ENCODE measurements at places on chromosomes 5 and 9.

DNA sequence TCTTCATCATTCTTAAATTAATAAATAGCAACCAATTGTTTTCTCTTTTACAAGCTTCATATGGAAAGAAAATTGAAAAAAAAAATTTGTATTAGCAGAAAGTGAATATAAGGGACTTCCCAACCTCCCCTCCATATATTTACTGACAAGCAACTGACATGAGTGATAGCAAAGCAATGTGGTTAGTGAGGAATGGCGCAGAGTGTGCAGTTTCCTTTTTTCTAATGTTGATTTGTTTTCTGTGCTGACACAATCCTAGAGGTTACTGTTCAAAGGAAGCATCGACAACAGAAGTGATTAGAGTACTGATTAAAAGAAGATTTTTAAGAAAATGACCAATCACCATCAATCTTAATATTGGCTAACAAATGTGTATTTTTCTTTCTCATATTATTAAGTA, 1.7 kb upstream of the PTGER4 start:
- no peak for DNase-seq

DNA sequence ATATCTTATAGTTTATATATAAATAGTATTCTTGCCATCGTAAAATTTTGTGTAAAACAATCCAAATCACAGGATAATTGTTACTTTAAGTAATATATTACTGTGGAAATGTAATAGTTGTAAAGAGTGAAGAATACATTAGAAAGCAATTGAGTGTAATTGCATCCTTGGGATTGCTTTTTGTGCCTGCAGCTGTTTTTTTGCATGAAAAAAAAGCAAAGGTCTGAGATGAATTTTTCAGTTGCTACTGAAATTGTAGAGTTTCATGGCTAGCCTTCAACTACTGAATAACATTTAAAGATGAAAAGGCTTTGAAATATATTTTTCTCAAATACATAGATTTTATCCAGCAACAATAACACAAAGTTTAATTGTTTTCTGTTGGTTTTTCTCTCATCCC, 232.0 kb upstream of the FAM174A start:
- no peak for DNase-seq

GRCh38 chr5:123448017-123448617, 24.9 kb upstream of the CEP120 start:
- DNase-seq, result no peak

GRCh38 chr5:10291692-10292339, 15.9 kb downstream of the CMBL start:
- DNase-seq, result no peak

DNA sequence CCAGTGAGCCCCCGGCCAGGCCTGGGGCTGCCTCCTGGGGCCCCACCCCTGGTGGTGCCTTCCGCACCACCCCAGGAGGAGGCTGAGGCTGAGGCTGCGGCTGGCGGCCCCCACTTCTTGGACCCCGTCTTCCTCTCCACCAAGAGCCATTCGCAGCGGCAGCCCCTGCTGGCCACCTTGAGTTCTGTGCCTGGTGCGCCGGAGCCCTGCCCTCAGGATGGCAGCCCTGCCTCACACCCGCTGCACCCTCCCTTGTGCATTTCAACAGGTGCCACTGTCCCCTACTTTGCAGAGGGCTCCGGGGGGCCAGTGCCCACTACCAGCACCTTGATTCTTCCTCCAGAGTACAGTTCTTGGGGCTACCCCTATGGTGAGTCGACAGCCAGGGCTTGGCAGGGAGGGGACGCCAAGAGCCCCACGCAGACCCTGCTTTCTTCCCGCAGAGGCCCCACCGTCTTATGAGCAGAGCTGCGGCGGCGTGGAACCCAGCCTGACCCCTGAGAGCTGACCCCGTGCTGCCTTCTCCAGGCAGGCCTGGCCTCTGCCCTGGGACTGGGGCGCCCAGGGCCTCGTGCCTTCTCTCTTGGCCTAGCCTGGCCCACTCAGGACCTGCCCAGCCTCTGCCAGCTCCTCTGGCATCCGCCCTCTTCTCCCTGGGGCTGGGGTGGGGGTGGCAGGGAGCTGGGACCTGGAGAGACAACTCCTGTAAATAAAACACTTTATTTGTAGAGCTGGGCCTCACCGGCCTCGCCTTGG, 4.0 kb upstream of the EHMT1 start:
- no peak for DNase-seq

GRCh38 chr9:32172256-32172655, 212.2 kb upstream of the ACO1 start:
- DNase-seq, result no peak

DNA sequence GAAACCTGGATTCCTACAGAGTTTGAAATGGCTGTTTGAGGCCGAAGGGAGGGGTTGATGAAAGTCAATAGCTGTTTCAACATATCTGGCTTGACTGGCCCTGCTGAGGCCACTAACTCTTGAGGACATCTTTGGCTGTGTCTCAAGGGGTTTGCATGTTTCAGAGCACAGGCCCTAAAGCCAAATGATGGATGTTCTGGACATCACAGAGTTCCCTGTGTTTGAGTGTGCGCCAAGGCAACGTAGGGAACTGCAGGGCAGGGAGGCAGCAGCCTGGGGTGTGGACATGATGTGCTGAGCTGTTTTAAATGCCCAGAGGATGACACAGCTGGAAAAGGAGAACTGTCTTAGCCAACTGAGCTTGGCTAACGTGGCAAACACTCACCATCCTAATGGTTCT, 89.6 kb downstream of the RAPGEF1 start:
- no peak for DNase-seq

DNA sequence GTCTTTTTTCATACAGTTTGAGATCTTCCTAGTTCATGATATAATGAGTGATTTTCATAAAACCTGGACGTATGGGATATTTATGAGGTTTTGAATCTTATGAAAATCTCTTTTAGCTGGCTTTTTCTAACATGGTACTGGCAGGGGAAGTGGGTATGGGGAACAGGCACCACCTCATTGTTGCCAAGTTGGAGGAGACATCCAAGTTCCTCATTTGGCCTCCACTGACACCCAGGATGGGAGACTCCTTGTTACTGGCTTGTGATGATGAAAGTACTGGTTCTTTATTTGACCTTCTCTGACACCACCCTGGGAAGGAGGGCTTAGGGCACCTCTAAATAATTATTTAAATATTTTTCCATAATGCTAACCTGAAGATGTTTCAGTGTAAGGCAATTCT, 4.0 kb upstream of the TNPO1 start:
- DNase-seq, result no peak

DNA sequence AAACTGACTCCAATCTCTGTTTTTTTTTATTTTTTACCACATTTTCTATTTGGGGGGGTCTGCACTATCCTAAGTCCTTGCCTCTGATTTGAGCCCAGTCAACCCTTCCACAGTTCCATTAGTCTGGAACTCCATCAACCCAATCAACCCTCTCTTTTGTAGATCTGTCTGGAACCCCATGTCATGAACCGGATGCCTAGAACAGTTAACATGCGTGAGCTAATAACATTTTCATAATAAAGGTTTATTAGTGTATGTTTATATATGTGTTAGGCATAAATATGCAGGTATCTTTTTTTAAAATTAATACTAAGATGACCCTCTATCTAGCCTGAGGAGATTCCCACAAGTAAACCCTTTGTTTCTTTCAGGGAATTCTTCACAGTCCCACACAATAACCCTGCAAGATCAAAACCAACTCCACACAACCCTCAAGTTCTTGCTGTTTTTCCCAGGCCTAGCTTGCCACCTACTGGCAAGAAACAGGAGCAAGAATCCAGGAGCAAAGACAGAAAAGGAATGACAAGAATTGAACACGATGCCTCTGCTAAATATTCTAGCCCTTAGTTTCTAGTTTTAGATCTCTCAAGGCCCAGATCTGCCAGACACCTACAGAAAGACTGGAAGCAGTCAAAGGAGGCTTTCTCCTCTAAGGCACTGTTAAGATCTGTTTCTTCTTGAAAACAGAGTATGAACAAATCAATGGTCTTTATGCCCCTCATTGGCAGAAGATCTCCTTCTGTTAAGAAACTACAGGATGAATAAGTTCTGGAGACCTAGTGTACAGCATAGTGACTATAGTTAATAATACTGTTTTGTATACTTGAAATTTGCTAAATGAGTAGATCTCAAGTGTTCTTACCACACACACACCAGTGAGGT, 100.4 kb downstream of the TRIM36 start:
- DNase-seq, result no peak

DNA sequence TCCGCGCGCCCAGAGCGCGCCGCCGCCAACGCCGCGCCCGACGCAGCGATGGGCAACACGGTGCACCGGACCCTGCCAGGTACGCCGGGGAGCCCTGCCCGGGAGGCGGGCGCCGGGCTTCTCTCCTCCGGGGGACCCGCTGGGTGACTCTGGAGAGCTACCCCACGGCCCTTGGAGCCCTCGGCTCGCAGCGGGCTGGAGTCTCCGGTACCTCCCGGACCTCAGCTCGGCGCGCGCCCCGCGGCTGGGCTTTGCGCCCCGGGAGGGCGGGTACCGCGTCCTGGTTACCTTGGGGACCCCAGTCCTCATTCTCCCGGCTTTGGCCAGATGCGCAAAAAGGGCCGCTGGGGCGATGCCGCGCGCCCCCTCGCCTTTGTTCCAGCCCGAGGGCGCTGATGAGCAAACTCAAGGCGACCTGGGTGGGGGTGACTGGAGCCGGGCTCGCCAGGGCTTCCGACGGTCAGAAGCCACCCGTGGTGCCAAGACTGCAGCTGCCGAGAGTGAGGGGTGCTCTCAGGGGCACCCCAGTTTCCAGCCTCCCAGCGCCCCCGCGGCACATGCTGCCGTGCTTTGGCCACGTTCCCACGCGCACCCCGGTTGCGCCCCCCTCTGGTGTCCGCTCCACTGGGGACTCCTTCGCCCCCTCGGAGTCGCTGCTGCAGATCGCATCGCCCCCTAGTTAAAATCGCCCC, 442 bp downstream of the NEURL1B start:
- no peak for DNase-seq

GRCh38 chr5:8865266-8865665, 680.6 kb downstream of the SEMA5A start:
- no peak for DNase-seq

DNA sequence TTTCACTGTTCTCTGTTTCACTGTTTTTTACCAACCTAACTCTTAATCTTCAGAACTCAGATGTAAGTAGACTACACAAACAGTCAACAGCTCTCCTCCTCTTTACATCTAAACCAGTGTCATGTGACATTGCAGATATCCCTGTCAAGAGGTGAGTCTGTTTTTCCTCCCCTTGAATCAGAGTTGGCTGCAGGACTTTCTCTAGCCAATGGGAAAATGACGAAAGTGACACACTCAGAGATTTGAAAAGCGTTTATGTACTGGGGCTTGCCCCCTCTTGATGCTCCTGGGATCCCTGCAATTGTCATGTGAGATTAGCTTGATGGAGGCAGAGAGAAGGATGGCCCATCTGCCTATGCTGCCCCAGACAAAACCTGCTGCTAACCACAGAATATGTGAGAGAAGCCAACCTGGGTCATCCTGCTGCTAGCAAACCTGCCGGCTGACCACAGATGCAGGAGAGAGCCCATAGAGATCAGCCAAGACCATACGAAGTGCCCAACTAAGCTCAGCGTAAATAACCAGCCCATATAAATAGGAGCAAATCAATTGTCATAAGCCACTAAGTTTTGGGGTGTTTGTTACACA, 111.1 kb downstream of the ASTN2 start:
- DNase-seq, result no peak

- no peak for DNase-seq
Measured at GRCh38 chr5:165029099-165029870, 1523.9 kb downstream of the MAT2B start.

DNA sequence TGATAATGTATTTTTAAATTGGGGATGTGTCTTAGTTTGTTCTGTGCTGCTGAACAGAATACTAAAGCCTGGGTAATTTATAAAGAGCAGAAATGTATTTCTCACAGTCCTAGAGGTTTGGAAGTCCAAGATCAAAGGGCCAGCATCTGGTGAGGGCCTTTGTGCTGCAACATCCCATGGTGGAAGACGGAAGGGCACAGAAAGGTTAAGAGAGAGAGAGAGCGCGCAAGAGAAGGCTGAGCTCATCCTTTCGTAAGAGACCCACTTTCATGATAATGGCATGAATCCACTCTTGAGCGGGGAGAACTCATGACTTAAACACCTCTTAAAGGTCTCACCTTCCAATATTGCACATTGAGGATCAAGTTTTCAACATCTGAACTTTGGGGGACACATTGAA, 79.1 kb upstream of the GOLM1 start:
- no peak for DNase-seq

- no peak for DNase-seq
Measured at GRCh38 chr5:1099926-1100663, 11.8 kb downstream of the SLC12A7 start.

DNA sequence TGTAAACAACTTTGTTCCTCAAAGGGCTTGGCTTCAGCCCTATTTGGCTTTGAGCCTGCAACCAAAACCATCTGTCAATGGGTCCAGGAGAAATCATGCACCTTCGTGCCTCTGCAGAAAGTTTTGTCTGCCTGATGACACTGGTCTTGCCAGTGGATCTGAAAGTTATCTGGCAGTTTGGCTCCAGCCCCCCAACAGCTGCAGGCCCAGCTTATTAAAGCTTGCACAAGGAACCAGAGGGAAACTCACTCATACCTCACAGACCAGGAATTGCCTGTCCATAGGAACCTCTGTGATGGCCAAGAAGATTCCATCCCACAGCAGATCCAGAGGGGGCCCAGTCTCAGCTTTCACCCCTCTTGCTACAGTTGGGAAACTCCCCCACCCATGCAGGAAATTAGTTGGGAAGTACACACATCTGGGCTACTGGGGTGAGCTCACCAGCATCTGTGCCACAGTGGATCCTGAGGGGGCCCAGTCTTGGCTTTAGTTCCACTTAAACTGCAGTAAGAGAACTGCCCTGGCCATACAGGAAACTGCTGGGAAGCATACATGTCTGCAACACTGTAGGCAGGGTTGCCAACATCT, 265.5 kb downstream of the GRIA1 start:
- no peak for DNase-seq

GRCh38 chr9:69115621-69116020, 58.5 kb upstream of the TJP2 start:
- no peak for DNase-seq

- DNase-seq, result no peak
Measured at GRCh38 chr9:89051421-89052025, 60.3 kb downstream of the S1PR3 start.

- DNase-seq, result no peak
Measured at GRCh38 chr9:92977279-92977678, 30.0 kb downstream of the FGD3 start.

DNA sequence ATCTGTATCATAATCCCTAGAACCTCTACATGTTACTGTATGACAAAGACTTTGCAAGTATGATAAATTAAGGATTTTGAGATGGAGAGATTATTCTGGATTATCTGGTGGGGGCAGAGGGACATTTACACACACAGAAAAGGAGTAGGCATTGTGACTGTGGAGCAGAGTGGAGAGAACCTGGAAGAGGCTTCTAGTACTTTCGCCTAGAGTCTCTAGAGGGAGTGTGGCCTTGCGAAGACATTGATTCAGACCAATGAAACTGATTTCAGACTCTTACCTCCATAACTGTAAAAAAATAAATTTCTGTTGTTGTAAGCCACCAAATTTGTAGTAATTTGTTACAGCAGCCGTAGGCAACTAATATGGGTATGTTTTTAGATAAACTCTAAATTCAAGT, 45.9 kb downstream of the CSNK1G3 start:
- DNase-seq, result no peak

GRCh38 chr9:107270082-107270481, 13.0 kb upstream of the RAD23B start:
- DNase-seq, result no peak
